Activated T-cell treated with anti-CD3 and anti-CD28 coated beads for 48 hours (primary cell): ENCODE measurements at places on chromosomes 13 and 19.

DNA sequence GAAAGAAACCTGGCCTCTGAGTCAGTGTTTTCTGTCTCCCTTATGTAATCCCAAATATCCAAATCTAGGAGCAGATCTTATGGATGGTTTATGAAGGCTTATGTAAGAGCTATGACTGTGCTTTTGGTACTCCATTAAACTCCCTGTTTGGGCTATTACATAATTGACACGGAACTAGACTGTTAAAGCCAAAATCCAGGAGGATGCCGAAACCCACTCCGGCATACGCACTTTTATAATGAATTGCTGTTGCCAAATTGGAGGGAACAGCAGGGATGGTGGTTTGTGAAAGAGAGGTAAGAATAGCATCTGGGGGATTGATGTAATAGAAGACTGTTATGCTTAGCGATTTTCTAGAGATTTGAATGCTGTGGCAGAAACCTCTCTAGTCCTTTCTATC lies 2.0 kb downstream of the MTUS2 start:
- no peak for DNase-seq

- DNase-seq = no peak
Measured at GRCh38 chr13:28349371-28349770, 145.6 kb downstream of the FLT1 start.

GRCh38 chr13:77857531-77858209 lies 61.0 kb downstream of the EDNRB start:
- no peak for DNase-seq

DNA sequence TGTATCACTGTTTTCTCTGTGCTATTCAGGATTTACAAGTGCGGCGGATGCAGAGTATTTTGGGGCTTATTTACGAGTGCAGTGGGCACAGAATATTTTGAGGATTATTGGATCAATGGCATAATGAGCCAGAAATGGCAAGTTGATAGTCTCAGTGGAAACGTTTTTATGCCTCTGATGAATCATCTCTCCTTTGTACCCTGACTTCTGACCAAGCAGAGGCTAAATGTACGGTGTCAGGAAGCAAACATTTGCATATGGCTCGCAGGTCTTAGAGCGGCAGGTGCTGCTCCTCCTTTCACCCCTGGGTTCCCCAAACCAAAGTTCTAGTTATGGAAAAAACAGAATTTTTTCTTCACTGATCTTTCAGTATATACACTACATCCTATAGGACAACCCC lies 94.5 kb downstream of the LIG4 start:
- DNase-seq = no peak

- no peak for DNase-seq
Measured at GRCh38 chr13:48302871-48303358, 636 bp upstream of the RB1 start.

GRCh38 chr13:66329988-66330451 lies 900.1 kb downstream of the PCDH9 start:
- no peak for DNase-seq

GRCh38 chr13:29541400-29541799 lies 54.1 kb downstream of the SLC7A1 start:
- DNase-seq = no peak

DNA sequence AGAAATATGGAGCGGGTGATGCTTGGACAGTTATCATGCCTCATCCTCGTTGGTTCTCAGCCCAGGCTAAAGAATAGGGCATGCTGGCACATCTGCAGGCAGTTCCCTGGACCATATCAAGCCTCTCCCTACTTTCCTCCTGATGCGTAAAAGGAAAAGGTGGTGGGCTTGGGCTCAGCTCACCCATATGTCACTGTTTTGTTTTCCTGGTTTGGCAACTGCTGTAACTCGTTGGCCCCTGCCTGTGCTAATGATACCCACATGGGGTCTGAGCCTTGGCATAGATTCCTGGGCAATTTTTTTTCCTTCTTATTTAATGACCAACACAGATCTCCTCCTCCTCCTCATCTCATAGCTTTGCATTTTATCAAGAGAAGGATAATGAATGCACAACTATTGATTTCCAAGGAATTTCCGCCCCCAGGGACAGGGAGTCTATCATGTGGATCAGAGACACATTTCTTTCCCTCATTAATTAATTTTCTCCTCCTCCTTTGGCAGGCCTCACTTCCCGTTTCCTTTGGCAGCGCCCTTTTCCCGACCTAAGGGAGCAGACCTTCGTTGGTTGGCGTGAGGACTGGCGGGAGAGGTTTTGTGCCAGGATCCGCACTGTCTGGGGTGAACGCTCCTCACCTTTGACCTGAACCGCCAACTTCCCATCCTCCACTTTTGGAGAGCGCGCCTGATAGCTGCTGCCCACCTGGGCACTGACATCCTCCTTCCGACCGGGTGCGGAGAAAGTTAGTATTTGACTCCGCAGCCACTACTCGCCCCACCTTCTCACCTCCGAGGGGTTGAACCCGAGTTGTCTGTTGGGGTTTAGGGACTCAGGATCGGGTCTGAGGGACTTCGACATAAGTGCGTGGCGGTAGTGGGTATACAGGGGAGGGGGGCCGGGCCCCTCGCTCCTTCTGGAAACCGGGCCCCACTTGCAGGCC lies 3.4 kb upstream of the POU4F1 start:
- no peak for DNase-seq

- DNase-seq = no peak
Measured at GRCh38 chr19:48206397-48207093, 36.1 kb downstream of the ZSWIM9 start.

- DNase-seq = no peak
Measured at GRCh38 chr13:91482427-91482826, 84.0 kb downstream of the GPC5 start.

GRCh38 chr19:49875857-49876421 lies 1.2 kb downstream of the AKT1S1 start:
- peak; percentile 41 for DNase-seq

GRCh38 chr19:2166741-2167738 lies 3.3 kb downstream of the DOT1L start:
- DNase-seq = no peak

GRCh38 chr13:52844836-52845235 lies 3.6 kb downstream of the PCDH8 start:
- DNase-seq = no peak

DNA sequence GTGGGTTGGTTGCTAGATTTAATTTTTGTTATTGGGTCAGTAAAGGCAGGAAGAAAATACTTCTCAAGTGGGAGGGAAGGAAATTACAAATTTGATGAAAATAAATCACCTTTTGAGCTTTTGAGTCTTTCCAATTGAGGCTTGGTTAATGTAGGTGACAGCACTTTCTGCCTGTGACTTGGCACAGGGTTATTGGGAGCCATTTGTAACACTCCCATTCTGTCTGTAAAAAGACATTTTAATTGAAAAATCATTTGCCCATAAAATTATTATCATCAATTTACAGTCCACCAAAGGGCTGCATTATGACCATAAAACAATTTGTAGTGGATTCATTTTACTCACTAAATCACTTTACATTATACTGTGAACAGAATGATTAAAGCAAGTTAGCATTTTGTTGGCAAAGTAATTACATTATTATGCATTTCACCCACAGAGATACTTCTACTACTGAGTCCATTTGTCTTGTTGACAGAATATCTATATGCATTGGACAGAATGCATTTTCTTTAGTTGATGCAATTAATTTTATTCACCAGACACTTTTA lies 974.6 kb downstream of the UQCRFS1 start:
- DNase-seq = no peak

- no peak for DNase-seq
Measured at GRCh38 chr13:91101381-91101780, 246.1 kb upstream of the MIR17HG start.

GRCh38 chr19:14517840-14518505 lies at the start of gene DNAJB1:
DNAJB1 (minus strand) TSS chr19:14518397; CDS start chr19:14518349, 48 bp downstream.
- DNase-seq = peak; percentile 70

- DNase-seq = no peak
Measured at GRCh38 chr13:50384724-50385123, 369.5 kb downstream of the KCNRG start.

- no peak for DNase-seq
Measured at GRCh38 chr13:68030152-68030809, 800.1 kb upstream of the PCDH9 start.

DNA sequence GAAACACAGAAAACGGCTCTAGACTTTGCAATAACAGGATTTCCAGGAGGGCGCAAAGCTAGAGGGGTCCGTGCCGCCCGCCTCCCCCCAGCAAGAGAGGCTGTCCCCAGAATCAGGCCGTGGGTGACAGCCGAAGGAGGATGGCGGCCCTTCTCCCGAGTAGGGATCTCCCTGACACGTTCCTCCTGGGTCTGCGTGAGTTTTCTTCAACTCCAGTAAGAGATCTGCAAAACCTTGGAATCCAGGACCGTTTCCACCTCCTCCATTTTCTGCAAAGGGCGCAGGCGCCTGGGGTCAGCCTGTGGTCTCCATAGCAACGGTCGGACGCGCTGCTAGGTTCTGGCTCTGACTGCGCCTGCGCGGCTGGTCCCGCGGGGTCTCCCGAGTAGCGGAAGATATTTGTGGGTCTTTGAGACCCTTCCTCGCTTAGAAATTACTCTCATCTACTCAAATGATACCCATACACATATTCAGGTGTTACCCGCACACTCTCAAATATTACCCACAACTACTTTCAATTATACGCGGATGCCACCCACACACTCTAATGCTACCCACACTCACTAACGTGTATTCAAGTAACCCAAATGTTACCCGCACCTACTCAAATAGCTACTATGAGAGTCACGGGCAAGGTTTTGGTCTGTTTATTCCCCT lies 2.1 kb downstream of the PNMA8C start:
- peak; percentile 38 for DNase-seq

DNA sequence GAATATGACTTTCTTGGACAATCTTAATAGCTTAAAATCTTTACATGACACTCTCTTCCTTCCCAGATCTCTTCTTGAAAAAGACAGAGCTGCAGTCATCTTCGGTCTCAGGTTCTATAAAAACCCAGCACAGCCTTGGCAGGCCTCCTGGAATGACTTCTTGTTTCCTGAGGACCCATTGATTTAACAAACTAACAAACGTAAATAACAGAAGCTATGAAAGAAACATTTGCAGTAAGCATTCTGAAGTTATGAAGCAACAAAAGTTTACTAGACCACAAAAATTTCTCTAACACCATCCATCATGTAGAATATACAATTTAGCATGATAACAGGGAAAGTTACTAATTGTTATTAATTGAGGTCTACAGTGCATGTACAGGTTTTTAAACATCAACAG lies 62.8 kb upstream of the STARD13 start:
- DNase-seq = no peak

- no peak for DNase-seq
Measured at GRCh38 chr13:28830580-28830979, 10.4 kb downstream of the MTUS2 start.

- peak; percentile 18 for DNase-seq
Measured at GRCh38 chr13:32791545-32792172, 205.4 kb downstream of the PDS5B start.

DNA sequence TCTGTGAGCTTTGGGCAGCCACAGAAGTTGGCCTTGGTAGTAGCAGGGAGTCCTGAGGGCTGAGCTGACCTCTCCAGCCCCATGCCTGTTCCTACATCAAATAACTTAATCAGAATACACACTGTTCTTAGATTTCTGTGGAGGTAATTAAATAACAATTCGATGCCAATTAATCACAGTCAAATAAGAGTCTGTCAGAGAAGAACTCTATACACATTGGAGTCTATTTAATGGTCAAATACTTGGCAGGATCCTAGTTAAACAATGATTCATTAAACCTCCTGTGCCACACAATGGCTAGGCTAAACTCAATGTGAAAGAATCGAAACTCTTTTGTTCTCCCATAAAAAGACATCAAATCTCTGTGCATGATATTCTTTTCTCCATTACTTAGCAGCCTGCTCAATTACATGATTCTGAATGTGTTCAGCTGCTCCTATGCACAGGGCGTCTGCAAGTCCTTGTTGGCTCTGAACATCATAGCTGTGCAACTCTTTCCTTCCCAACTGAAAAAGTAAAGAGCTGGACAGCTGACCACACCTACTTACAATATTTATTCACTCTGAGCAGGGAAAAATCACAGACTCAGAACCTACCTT lies 173.1 kb downstream of the ABCC4 start:
- no peak for DNase-seq

- DNase-seq = no peak
Measured at GRCh38 chr19:46023311-46023779, 492 bp upstream of the PGLYRP1 start.

GRCh38 chr19:2783781-2784145 lies 690 bp upstream of the SGTA start:
- DNase-seq = no peak

DNA sequence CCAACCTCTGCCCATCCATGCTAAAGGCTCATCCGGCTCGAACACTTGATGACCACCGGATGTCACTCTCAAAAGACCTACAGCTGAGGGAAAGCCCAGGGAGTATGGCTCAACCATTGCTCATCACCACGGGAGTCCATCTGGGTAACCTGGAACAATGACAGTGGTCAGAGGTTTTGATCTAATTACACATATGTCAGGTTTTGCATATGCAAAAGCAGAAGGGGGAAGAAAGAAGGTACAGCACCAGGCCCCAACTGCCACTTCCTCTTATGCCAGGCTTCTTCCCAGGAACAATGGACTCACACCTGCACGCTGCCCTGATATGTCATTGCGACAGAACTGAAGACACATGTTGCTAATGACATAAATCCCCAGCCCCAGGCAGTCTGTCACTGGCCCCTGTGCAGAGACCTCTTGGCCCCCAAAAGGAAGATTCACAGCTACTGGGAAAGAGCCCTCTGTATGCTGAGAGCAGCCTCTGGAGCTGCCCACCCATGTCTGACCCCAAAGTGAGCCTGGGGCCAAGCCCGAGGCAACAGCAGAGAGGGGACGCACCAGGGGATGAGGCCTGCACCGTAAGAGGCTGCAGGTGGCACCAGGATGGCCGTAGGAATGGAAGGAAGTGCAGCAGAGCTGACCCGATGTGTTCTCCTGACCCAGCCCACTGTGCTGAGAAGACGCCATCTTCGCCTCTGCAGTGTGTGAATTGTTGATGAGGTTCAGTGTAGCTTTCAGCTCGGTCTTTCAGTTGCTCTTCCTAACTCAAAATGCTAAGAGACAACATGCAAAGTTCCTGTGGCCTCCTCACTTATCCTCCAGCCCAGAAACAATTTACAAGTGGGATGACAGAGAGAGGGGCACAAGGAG lies 26.3 kb downstream of the EPS15L1 start:
- DNase-seq = no peak

DNA sequence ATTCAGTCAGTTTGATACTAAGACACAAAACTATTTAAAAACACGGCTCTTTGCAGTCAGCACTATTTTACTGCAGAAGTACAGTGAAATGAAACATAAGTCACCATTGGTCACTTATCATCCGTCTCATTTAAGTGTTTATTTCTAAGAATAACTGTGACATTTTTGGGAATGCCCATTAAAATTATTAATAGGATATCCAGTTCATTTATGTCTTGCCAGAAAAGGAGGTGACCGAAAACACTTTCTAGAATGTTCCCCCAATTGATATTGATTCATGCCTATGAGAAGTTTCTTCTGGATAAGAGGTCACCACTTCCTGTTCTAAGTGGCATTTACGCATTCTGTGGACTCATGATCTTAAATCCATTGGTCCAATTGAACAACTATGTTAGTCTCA lies 477.3 kb downstream of the LIG4 start:
- no peak for DNase-seq

DNA sequence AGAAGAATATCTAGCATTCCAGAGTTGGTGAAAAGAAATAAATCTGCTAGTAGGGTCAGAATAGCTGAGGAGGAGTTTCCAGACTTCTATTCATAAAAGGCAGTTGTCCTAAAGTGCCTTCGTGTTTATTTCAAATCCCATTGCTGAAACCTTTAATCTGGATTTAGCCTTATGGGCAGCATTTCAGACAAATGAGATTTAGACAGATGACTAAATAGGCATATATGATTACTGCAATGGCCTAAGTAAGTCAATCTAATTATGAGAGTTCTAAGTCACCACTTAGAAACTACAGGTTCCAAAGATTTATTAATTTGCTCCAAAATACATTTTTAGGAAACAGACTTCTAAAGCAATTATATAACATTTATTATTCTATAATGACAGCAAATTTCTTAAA lies 368.7 kb downstream of the LIG4 start:
- no peak for DNase-seq
